ENCODE measurements at places on chromosomes 4 and X.

DNA sequence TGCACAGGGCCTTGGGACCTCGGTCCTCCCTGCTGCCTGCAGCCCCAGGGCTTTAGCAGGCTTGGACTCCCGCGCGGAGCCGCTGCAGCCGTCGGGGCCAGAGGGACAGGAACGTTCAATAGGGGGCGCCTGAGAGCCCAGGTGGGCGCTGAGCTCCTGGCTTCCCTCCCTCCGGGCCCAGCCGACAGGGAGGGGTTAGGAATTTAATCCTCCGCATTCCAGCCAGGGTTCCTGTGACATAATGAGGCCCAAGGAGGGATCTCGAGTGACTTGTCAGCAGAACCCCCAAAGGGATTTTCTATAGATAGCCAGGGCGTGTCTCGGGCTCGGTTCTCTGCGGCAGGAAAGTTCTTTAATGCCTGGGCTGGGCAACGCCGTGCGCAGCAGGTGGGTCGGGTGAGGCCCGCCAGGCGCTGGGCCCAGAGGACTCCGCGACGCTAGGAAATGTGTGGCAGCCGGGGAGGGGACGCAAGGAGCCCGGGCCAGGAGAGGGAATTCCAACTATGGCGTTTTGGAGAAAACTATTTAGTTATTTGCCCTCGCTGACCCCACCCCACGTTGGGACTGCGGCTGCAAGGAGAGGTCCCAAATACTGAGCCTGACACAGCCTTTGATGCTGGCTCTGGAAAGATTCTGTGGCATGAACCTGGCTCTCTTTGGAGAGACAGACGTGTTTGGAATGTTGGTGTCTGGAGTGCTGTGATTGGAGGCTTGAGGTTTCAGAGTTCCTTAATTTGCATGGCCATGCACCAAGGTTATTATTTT is 285.2 kb upstream of the GATB start:
- DNase-seq = no peak

GRCh38 chr4:26905172-26905571 is 44.5 kb downstream of the STIM2 start:
- no peak for DNase-seq

GRCh38 chr4:158768555-158769174 is at the start of gene FNIP2:
TSS of gene FNIP2 (plus strand) at chr4:158769026. CDS start at chr4:158769213, 187 bp downstream.
- peak; percentile 55 for DNase-seq

GRCh38 chr4:44210750-44211149 is 237.9 kb downstream of the KCTD8 start:
- DNase-seq = no peak

- no peak for DNase-seq
Measured at GRCh38 chr4:80585542-80585941, 250.0 kb downstream of the CFAP299 start.

GRCh38 chr4:85650908-85651307 is 176.0 kb downstream of the ARHGAP24 start:
- no peak for DNase-seq

DNA sequence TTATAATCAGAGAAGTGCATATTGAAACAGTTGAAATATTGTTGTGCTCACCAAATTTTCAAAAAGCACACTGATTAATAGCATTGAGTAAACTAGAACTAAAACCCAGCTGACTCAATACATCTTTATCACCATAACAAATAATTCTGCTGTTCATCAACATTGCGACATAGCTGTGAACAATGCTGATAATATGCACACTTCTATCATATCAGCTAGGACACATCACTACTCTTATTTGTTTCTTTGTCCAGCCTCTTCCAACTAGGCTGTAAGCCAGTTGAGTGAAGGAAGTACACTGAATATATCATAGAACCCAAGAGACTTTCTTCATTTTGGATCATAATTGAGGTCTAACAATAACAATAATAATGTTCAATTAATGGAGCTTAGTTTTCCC is 349.7 kb downstream of the IQCM start:
- DNase-seq = no peak

DNA sequence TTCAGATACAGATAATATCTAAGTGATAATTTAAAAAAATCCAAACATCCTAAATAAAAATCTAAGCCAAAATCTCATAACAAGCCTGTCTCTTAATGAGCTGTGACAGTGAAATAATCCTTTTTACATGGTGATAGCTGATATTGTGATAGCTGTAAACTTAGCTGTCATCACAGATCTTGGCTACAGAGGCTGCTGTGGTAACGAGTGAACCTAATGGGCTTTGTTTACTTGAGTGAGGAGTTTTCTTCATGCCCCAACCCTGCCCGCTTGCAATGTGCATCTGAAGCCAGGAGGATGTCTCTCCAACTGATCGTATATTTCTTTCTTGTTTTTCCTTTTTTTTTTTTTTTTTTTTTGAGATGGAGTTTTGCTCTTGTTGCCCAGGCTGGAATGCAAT is 41.5 kb upstream of the YTHDC1 start:
- DNase-seq = no peak

DNA sequence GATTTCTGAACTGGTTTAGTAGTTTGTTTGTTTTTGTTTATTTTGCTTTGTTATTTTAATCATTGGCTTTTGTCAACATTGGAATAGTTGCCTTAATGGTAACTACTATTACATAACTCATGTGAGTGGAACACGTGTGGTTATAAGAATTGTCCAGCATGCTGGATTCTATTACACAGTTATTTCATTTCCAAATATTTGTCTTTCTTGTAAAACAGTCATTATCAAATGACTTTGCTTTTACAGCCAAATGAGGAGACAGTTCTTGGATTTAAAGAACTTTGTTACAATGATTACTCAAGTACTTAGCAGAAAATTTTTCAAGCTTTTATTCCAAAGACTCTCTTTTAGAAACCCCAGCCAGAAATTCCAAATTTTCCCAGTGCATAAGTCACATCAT is 516.1 kb upstream of the MAGEB2 start:
- DNase-seq = no peak

DNA sequence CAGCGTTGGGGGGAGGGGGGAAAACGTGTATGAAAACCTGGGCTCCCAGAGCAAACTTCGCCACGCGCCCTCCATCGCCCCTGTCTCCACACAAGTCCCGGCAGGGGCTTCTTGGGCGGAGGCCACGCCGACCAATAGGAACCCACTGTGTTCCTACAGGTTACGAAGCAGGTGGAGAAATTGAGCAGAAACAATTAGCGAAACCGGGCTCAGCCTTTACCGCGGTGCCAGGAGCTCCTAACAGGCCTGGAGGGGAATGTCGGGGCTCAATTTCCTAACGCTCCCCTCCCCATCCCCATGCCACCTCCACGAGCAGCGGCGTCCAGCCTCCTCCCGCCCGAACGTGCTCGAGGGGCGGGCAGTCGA is 589 bp upstream of the KIT start:
- no peak for DNase-seq

DNA sequence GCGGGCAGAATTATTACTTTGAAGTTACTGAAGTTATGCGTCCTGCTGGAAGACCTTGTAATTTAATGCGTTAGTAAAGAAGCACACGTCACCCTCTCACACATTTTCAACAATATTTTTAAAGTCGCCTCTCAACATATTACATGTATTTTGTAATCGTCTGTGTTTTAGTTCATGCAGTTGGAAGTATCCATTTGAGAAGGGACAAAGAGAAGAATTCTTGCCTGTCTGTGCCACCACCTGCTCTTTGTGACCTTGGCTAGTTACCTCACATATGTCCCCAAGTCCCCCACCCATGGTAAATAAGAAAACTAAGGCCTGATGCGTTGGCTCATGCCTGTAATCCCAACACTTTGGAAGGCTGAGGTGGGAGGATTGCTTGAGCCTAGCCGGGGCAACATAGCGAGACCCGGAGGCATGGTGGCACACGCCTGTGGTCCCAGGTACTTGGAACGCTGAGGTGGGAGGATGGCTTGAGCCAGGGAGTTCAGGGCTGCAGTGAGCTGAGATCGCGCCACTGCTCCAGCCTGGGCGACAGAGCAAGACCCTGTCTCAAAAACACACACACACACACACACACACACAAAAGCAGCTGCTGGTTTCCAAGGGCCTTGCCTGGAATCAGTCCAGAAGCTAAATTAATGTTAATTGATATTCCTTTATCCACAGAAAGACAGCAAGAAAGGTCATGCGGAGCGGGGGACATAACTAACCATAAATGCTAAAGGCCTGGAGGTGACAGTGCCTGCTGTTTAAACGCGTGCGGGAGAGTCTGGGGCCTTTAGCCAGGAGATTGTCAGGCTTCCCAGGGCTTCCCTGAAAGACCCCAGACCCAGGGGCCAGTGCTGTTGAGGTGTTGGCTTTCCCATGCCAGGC is 811 bp downstream of the TMEM187 start:
- no peak for DNase-seq

DNA sequence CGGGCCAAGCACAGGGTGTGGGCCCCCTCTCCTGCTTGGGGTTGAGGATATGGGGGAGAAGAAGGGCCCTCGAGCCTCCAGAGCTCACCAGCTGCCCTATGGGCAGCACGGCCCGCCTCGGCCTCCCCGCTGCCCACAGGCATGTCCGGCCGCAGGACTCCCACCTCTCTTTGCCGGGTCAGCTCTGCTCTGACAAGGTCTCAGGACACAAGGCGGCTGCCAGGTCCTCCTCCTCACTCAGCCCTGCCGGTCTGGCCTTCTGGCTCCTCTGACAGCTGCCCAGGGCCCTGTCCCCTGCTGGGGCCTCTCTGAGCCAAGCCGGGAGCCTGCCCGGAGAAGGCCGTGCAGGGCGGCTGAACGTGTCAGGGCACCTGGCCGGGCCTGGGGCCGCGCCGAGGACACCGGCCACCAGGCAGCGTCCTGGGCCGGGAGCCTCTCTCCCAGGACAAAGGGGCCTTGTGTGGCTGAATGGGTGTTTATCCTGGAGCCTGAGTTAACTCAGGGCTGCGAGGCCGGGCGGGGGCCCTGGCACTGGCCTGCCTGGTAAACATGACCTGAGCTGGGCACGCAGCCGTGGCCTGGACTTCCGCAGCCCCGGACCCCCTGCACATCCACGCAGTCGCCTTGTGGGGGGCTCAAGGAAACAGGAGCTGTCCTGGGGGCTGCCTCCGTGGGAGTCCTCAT is 25.7 kb downstream of the TACC3 start:
- no peak for DNase-seq

DNA sequence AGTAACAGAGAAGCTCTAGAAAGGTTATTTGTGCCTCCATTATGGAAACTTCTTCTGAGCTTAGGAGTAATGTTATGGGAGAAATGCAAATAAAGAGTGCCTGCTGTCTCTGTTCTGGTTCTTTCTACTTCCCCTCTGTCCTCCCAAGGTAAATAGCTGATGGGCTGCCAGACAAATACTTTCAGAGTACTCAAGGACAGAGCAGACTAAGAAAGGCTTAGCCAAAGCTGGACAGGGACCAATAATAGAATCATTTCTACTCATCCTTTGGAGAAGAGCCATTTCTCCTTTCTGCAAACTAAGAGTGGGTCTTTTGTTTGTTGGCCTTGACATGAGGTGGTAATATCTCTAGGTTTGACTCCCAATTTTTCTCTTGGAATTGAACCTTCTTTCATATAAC is 136.1 kb downstream of the MID1IP1 start:
- DNase-seq = no peak

DNA sequence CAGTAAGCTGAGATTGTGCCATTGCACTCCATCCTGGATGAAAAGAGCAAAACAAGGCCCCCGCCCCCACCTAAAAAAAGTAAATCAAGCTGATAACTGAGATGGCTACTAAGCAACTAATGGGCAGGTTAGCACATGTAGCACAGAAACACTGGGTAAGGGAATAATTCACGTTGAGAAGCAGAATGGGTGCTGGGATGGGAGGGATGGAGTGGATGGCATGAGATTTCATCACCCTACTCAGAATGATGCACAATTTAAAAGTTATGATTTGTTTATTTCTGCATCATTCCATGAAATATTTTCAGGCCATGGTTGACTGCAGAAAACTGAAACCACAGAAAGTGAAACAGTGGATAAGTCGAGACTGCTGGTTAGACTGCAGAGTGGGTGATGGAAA is 224.0 kb downstream of the ARAP2 start:
- no peak for DNase-seq

- DNase-seq = no peak
Measured at GRCh38 chr4:95421869-95422268, 126.9 kb downstream of the UNC5C start.

DNA sequence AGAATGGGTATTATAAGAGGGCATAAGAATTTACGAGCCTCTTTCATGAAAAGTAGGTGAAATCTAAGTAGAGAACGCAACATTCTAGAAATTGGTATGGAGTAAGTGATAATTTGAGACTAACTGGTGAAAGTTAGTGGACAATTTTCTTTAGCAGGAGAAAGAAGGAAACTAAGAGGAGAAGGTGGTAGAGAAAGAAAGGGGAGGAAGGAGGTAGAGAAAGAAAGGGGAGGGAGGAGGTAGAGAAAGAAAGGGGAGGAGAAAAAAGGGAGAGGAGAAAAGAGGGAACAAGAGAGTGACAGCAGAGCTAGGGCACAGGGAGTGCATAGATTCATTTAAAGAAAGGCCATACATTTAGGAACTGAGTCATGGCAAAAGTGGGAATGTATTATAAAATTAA is 94.1 kb downstream of the RNF150 start:
- DNase-seq = no peak

- DNase-seq = no peak
Measured at GRCh38 chr4:3269105-3269927, 20.4 kb downstream of the MSANTD1 start.

- DNase-seq = no peak
Measured at GRCh38 chr4:75248770-75249407, 265.3 kb downstream of the RCHY1 start.

- DNase-seq = no peak
Measured at GRCh38 chrX:134369576-134369975, 90.4 kb upstream of the HPRT1 start.

- no peak for DNase-seq
Measured at GRCh38 chr4:182812916-182813315, 104.3 kb downstream of the DCTD start.

- peak; percentile 16 for DNase-seq
Measured at GRCh38 chr4:101205916-101206315, 141.4 kb downstream of the PPP3CA start.

- no peak for DNase-seq
Measured at GRCh38 chr4:25797136-25797535, 65.7 kb downstream of the SEL1L3 start.

DNA sequence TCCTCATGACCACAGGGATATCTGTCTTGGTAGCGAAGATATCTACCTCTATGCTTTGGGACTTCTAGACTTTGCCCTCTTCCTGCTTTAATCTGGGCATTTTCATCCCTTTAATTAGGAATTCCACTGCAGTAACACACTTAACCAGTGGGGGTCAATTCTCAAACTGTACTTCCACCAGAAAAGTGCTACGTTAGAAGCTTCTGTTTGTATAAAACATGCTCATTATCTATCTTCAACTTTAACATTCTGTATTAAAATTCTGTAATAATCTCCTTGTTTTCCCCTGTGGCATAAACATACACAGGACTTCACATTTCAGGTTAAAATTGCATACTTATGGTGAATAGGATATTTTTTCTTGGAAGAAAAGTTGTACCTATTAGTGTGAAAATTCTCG is 105.6 kb downstream of the AMMECR1 start:
- no peak for DNase-seq

GRCh38 chr4:127327491-127327890 is 305.3 kb upstream of the INTU start:
- DNase-seq = no peak

DNA sequence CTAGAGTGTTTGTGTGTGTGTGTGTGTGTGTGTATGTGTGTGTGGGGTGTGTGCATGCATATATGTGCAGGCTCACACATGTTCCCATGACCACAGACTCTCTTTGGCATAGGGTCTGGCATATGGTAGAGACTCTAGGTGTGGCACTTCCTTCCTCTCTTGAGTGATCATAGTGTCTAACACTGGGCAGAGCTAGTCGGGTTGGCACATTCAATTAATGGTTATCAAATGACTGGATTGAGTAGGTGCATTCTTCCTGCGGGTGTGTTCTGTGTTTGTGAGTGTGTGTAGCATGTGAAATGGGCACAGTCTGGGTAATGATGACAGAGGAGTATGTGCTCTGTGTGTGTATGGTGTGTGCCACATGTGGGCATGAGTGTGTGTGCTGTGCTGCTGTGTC is 106.5 kb downstream of the EFNB1 start:
- DNase-seq = no peak

Measured in stimulated activated CD8-positive, alpha-beta memory T cell treated with anti-CD3 and anti-CD28 coated beads, Interleukin-15, amount 100 ng/mL, for 48 hours (primary cell).